ENCODE measurements at places on chromosomes 1 and 21.

GRCh38 chr1:69661686-69662085, 94.0 kb downstream of the LRRC7 start:
- no peak for DNase-seq

DNA sequence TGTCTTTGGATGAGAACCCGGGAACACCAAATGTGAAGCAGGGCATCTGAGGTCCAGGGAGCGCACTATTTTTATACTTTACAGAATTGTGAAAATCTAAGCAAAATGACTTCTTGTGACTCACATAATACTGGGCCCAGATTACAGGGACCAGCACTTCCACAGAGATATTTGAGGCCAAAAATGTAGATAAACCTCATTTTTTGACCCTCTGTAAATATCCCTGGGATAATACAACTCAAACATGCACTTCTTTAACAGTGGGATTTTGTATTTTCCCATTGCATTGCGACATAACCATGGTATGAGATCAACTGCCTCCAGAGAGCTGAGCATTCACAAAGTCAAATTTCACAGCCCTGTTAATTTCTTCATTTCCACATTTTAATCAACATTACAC, 289.4 kb upstream of the ADGRL4 start:
- no peak for DNase-seq

DNA sequence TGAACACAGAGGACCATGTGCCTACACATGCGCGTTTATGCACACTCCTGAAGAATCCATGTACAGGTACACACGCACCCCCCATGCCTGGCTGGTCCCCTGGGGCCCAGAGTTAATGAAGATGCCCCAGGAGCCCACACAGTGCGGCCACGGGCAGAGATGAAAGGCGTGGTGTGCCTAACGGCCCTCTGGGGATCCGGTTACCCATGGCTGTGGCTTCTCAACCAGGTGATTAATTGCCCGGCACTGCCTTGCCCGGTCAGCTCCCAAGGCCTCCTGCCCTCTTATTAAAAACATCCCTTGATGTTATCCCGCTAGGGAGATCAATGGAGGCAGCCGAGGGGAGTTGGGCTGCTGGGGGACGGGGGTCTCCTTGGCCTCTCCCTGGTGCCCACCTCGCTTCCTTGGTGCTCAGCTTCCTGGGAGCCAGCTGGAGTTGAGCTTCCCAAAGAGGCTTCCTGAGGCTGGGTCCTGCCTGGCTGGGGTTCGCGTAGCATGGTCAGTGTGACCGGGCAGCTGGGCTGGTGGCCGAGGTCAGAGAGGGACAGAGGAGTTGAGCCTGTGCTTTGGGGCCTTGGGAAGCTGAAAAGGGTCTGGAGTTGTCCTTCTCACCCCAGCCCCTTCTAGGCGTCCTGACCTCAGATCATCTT, 75.0 kb upstream of the WNT4 start:
- DNase-seq: no peak

- DNase-seq: no peak
These were observed 53.4 kb downstream of the DPH5 start for GRCh38 chr1:100972185-100972584.

DNA sequence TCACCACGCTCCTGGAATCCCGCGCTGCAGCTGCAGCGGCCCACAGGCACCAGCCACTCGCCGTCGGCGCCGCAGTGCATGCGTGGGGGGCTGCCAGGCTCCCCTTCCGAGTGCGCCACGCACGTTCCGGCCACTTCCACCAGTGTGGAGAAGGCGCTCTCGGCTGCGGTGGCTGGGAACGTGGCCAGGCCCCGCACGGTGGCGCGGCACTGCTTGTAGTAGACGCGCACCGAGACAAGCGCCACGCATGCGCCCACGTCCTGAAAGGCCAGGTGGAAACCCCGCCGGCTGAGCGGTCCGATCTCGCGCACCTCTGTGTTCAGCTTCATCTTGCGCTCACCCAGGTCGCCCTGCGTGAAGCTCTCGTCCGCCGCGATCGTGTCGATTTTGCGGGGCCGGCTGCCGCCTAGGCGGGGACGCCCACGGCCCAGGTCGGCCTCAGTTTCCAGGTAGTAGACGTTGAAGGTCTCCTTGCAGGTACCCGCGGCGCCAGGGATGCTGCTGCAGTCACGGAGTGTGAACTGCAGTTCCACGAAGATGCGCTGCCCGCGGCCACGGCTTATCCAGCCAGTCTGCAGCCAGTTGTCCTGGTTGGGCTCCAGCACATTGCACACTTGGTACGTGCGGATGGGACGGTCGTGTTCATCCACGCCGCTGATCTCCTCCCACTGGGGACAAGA, 3.4 kb downstream of the EPHA10 start:
- DNase-seq: no peak

DNA sequence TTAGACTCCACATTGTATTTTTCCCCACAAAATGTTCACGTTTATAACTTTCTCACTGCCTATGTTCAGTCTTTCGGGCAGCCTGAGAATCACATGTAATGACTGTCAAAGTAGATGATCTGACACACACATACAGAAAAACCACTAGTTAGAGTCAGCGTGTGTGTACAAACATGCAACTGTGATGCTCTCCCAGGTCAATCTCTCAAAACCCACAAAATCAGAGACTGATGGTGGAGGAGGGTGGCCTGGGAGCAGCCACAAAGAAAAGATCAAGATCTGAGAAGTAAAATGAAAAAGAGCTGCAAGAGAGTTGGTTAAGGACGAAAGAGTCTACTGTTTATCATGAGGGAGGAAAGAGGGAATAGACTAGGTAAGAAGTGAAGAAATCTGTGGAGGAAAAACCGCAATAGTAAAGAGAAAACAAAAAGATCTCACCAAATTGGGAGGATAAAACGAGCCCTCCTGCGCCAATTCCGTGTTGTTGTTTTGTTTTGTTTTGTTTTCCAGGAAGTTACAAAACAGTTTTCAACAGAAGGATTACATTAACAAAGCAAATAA, 2.3 kb downstream of the EGLN1 start:
- no peak for DNase-seq

DNA sequence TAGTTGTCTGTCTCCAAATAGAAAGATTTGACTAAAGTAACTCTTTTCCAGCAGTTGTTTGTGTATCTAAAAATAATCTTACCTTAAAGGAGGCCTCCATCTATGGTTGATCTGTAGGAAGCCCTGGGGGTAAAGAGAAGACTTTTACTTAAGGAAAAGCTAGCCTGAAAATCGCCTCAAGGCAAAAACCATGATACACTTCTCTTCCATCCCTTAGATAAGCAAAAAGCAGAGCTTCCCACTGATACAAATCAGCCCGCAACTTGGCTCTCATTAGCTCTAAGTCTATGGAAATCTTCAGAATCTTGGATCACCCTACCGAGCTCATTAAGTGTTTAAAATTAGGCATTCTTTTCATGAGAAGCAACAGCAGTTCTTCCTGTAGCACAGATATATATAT, 576.9 kb upstream of the PTBP2 start:
- no peak for DNase-seq

DNA sequence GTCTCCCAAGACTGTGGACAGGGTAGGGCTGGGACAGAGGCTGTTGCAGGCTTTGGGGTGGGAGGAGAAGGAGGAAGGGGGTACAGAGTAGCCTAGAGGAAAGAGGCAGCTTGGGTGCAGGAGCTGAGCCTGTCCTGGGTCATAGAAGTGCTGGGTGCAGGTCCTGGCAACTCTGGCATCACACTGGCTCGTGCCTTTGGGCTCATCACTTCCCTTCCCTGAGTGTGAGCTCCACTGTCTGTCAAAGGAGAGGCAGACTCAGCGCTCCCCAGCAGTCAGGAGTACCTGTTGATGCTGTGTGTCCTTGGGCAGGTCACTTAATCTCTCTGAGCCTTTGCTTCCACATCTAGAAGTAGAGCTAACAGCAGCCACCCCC, 157.1 kb downstream of the PTPRU start:
- no peak for DNase-seq

DNA sequence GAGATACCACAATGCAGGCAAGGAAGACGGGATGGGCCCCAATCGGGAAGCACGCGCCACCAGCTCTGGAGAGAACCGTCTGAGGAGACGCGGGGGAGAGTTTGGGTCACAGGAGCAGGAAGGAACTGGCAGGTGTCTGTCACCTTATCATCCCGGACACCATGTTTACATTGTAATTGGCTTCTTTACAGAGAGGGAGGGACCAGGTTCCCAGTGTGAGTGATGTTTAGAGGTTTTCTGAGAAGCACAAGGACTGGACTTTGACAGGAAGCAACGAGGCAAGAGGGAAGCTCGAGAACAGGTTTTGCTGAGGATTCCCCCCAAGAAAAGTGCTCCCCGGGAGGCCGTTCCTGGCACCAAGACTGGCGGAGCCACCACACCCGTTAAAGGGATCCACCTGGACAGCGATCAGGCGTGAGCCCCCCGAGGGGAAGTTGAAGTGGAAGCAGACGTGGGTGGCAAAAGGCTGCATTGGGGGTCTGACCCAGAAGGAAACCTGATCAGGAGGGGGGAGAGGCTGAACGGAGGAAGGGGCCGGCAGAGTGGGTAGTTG, 957 bp downstream of the EPS15 start:
- DNase-seq: no peak

DNA sequence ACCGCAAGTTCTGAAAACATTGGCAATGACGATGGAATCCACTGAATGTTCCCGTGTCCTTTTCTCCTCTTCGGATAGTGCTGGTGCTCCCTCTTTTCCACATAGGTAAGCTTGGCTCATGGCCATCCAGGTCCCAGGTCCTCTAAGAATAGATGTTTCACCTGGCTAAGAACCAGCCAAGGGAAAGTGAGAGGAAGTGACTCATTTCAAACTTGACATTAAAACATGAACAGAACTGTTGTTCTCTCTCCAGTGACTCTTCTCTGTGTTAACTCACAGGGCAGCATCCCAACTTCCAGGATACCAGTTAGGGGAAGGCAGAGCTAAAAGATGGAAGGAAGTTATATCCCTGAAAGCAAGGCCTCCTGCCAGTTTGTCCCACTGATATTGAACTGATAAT, 493.8 kb upstream of the CHRM3 start:
- no peak for DNase-seq

- peak; percentile 47 for DNase-seq
These were observed 159.2 kb downstream of the RUNX1 start for GRCh38 chr21:34889676-34890469.

GRCh38 chr1:26666855-26667254, 29.0 kb upstream of the ARID1A start:
- no peak for DNase-seq

- no peak for DNase-seq
These were observed 5.1 kb downstream of the ZNF362 start for GRCh38 chr1:33261344-33261743.

DNA sequence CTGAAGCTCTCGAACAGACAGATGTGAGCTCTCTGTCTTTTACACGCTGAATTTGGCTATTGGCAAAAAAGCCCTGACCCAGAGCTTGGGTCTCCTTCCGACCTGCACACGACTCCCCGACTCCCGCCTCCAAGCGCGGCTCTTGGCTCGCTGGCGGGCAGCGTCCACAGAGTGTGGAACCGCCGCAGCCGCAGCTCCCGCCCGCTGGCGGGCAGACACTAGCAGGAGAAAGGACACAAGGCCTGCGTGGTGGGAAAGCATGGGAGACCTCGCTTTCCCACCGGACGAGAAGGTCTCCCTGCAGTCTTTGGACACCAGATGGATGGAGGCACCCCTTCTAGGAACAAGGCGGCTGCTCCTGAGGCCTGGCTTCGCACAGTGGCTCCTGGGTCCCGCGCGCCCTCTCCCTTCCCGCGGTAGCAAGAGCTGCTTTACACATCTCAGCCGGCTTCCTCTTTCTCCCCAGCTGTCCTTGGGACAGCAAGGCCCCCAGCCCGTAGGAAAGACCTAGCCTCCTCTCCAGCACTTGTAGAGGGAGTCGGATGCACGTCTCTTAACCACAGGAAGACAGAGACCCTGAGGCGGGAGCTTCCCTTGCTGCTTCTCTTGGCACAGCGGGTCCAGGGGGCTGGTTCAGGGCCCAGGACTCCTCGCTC, 92.1 kb downstream of the PRKAB2 start:
- DNase-seq: no peak

GRCh38 chr1:24149866-24150233, 6.9 kb upstream of the IL22RA1 start:
- no peak for DNase-seq

DNA sequence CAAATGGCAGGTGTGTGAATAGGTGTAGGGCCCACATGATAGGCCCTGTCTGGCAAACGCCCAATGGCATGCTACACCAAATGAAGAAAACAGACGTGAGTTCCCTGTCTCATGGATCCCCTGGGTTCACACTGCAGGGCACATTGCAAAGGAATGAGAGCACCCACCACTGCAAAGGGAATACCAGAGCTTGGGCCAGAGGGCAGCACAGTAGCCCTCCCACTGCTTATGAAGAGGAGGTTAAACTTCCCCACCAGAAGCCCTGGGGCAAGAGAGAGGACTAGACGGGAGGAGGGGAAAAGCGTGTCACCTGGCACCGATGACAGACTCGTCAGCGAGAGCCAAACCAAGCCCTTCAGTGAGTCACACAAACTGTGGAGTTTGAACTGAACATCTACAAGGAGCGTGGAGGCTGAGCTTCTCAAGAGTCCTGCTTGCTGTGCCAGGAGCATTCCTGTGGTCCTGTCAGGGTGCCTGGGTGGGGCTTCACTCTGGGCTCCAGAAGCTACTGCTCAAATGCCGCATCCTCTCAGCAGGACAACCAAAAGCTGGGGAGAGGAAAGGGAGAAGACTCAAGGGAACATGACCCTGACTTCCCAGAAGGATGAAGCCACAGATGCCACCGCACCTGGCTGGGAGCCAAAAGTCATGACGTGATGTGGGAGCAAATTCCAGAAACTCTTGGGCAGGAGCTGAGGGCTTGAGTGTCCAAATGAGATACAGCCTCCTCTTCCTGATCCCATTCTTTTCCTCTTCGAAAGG, 61.1 kb downstream of the TOMM20 start:
- peak; percentile 6 for DNase-seq

- DNase-seq: peak; percentile 48
These were observed 1.3 kb downstream of the AHDC1 start for GRCh38 chr1:27602462-27603308.

GRCh38 chr1:55127827-55128343, 87.3 kb downstream of the USP24 start:
- DNase-seq: no peak

- no peak for DNase-seq
These were observed 4.3 kb downstream of the INTS7 start for GRCh38 chr1:212030936-212031528.

DNA sequence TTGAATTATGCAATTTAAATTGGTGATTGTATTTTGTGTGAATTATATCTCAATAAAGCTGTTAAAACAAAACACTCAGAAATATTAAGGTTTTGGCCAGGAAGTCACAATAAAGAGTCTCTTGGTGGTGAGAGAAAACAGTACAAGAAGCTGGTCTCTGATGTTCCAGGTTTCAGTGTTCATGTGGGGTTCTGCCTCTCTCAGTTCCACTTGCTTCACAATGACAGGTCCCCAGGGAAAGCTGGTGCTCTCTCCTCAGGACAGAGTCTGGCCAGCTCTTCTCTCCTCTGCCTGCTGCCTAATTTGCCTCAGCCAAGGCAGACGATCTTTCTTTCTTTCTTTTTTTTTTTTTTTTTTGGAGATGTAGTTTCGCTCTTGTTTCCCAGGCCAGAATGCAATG, 342.9 kb upstream of the PLXNA2 start:
- no peak for DNase-seq

DNA sequence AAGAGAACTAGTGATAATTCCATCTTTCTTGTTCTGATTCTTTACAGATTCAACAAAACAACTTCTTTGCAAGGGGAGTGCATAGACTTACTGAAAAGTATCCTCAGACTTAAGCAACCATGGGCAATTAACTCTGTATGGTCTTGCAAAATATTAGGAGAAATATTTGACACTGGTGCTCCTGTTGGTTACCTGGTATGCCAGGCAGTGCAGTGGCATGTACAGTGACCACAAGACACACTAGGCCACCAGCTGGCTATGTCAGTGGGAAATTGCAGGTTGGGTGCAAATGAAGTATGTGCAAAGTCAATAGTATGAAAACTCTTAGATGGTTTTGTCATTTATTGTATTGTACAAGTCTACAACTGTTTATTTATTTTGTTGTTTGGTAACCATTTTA, 34.5 kb downstream of the EPS15 start:
- no peak for DNase-seq
